AG04450 (cell line): ENCODE measurements at places on chromosomes 5 and 9.

- DNase-seq = no peak
Observed at GRCh38 chr5:120538644-120539043, 74.5 kb downstream of the PRR16 start.

- DNase-seq = no peak
Observed at GRCh38 chr9:18805386-18805785, 227.6 kb downstream of the SAXO1 start.

GRCh38 chr5:179805529-179806249, 977 bp downstream of the MGAT4B start:
- no peak for DNase-seq

- no peak for DNase-seq
Observed at GRCh38 chr9:16175461-16175860, 622.6 kb downstream of the CCDC171 start.

- no peak for DNase-seq
Observed at GRCh38 chr5:169875731-169876130, 104.6 kb downstream of the INSYN2B start.

DNA sequence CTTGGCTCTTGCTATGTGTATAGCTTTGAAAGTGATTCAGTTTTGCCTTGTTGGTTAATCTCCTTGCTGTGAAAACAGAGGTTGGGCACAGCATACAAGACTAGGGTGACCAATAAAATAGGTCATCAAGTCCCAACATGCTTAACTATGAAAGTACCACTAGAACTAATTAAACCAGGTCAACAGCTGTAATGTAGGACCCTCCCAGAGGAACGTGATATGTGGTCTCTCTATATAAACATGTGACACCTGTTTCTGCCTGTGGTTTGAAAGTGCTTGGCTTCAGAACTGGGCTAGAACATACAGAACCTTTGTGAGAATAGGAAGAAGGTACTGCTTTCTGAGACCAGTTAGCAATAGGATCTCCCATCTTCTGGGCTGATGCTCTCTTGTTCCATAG, 297.1 kb downstream of the FBXL7 start:
- DNase-seq = no peak

- DNase-seq = no peak
Observed at GRCh38 chr5:63805151-63805550, 157.1 kb downstream of the HTR1A start.

- no peak for DNase-seq
Observed at GRCh38 chr9:126205265-126205664, 121.4 kb upstream of the MVB12B start.

DNA sequence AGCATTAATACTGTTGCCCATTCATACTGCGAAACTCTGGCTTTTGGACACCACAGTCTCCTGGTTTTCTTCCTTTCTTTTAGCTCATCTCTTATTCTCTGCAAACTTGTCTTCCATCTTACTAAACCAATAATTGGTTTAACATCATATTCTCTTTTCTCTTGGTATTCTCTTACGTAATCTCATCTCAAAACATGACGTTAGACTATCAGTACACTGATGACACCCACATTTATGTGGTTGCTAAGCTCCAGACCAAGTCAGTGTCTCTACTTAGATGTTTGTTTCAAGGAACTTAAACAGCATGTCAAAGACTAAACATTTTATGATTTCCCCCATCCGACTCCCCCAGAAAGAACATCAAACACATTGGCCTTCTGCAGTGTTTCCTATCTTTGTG, 2.1 kb downstream of the PRRC1 start:
- DNase-seq = no peak

GRCh38 chr9:36134761-36135505, 1.6 kb upstream of the GLIPR2 start:
- no peak for DNase-seq

- DNase-seq = no peak
Observed at GRCh38 chr5:19903611-19904010, 84.4 kb downstream of the CDH18 start.

DNA sequence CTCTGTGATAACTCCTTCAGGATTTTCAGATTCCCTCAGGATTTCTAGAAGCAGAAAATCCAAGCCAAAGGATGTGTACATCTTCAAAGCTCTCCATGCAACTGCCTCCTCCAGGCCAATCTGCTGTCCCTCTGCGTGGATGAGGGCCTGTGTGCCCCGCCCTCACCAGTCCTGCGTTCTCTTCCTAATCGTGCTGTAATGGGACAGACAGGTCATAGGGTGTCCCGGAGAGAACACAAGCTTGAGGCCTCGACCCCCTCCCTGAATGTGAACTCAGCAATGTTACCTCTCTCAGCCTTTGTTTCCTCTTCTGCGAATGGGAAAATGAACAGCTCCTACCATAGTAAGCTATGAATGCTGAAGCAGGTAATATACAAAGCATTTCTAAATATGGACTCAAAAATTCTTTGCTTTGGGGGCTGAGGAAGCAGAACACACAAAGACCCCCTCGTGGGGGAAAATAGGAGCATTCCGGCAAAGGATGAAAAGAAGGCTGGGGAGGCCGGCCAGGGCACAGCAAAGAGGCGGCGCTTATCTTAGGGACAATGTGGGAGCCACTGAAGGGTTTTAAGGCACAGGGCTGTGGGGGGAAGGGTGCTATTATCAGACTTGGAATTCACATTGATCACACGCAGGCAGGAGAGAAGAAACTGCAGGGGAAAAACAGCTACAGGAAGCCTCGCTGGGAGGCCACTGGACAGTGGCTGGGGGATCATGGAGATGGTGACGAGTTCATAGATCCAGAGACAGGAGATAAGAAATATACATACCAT, 57.2 kb upstream of the FBXW11 start:
- no peak for DNase-seq

DNA sequence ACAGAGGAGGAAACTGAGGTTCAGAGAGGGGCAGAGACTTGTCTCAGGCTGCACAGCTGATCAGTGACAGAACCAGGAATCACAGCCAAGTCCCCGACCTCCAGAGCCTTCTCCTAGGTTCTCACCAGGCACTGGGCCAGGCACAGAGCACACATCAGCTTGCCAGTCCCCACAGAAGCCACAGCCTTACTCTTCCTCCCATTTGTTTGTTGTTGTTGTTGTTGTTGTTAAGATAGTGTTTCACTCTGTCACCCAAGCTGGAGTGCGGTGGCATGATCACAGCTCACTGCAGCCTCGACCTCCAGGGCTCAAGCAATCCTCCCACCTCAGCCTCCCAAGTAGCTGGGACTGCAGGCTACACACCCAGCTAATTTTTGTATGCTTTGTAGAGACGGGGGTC, 41.4 kb downstream of the NAIF1 start:
- DNase-seq = no peak

GRCh38 chr9:4979239-4979638, 5.8 kb upstream of the JAK2 start:
- DNase-seq = peak; percentile 27

- DNase-seq = no peak
Observed at GRCh38 chr9:133994353-133995011, 2.4 kb upstream of the VAV2 start.

- no peak for DNase-seq
Observed at GRCh38 chr5:120632430-120632829, 168.3 kb downstream of the PRR16 start.

DNA sequence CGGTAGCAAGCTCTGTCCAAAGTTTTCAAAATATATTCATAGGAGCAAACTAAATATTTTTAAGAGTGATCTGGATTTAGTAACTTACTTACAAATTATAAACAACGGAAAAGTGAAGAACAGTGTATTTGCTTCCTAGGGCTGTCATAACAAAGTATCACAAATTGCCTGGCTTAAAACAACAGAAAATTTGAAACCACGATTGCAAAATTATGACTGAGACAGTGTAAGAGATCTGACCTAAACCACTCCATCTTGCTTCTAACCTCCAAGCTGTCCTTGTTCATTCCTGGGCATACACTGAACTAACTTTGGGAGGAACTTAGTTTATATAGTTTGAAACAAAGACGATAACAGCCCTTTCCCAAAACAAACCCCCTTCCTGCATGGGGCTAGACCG, 202.0 kb upstream of the CDH6 start:
- DNase-seq = peak; percentile 37

DNA sequence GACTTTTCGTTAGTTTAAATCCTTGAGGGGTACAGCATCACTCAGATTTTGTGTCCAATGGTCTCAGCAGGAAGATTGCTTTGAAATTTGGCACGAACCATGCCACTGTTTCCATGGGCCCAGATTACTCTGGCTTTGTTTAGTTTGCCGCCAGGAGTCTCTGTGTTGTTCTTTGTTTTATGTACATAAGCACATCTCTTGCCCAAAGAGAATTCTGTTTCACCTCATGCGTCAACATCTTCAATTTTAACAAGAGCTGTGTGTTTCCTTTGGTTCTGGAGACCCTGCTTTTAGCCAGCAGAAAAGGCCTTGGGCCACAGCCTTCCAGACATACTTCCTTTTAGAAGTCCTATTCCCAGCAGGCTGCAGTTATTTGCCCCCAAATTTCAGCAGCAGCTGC, 62.4 kb downstream of the TNPO1 start:
- no peak for DNase-seq

GRCh38 chr5:96016216-96016615, 54.6 kb upstream of the ELL2 start:
- no peak for DNase-seq

DNA sequence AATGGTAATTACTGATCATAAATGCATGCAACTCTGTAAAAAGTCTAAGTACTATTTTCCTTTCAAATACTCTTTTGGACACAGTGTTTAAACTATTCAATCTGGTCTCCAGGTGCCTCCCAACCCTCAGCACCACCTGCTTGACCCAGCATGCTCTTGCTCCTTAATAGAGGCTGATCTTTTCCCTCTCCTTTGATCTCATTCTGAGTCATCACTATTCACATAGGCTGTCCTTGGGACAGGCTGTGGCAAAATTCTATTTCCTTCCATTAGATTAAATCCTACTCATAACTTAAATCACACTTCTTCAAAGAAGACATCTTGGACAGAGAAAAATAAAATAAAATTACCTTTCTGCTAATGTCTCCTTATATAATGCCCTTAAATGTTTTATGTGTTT, 199.4 kb upstream of the ST8SIA4 start:
- DNase-seq = no peak

GRCh38 chr5:152246401-152246800, 158.7 kb downstream of the NMUR2 start:
- DNase-seq = no peak

GRCh38 chr9:36928670-36929349, 105.3 kb downstream of the PAX5 start:
- no peak for DNase-seq

- no peak for DNase-seq
Observed at GRCh38 chr5:157470631-157471030, 10.6 kb downstream of the NIPAL4 start.

GRCh38 chr5:54457094-54457862, 1.8 kb downstream of the HSPB3 start:
- peak; percentile 72 for DNase-seq

DNA sequence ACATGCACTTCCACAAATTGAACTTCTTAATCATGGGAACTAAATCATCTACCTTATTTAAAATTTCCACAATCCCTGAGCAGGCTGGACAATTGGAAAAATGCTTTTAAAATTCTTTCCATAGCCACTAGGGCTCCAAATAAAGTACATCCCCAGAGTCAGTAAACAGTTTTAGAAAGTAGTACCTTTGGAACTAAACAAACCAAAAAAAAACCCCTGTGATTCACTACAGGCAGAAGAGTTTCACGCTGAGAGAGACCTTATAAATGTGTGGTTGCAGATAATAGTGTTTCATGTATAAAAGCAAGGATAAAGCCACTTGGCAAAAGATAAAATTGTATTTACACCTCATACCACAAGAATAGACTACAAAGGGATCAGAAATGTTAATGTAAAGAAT, 11.8 kb upstream of the HMGCR start:
- DNase-seq = no peak

DNA sequence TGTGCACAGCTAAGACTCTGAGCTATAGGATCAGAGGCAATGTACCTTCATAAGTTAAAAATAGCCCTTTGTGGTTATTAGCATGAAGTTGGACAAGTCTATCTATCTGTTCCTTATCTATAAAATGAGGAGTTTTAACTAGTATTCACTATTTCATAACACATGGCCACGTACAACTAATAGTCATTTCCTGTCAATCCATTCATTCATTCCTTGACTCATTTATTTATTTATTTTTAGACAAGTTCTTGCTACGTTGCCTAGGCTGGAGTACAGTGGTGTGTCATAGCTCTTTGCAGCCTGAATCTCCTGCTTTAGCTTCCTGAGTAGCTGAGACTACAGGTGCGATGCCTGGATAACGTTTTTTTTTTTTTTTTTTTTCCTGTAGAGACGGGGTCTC, 92.1 kb downstream of the NR3C1 start:
- DNase-seq = peak; percentile 38

GRCh38 chr5:110865400-110866094, 126.7 kb downstream of the SLC25A46 start:
- no peak for DNase-seq

DNA sequence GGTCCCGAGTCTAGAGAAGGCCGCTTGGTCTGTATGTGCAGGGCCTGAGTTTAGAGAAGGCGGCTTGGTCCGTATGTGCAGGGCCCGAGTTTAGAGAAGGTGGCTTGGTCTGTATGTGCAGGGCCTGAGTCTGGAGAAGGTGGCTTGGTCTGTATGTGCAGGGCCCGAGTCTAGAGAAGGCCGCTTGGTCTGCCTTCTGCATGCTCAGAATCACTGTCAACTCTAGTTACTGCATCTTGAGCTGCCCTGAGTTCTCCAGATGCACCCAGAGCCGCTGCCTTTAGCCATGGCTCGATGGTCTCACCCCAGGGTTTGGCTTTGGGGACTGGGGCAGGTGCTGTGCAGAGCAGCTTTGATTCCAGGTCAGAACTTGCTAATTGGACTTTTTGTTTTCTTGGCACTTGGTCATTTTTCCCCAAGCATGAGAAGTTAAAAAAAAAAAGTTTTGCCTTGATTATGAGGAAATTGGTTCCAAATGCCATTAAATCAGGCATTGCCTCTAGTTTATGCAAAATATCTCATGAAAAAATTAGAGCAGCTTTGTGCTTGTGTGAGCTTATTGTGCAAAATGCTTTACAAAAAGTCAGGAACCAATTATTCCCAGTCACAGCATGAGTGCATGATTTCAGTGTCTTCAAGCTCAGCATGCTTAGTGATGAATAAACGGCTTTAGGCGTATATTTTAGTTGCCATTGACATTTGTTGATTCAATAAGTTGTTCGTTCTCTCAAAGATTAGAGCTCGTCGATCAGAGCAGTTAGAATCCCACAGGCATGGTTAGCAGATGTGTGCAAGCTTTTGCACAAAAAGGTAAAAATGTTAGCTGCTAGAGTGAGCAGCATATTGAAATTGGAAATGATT, 25.4 kb upstream of the EXOC3 start:
- no peak for DNase-seq

DNA sequence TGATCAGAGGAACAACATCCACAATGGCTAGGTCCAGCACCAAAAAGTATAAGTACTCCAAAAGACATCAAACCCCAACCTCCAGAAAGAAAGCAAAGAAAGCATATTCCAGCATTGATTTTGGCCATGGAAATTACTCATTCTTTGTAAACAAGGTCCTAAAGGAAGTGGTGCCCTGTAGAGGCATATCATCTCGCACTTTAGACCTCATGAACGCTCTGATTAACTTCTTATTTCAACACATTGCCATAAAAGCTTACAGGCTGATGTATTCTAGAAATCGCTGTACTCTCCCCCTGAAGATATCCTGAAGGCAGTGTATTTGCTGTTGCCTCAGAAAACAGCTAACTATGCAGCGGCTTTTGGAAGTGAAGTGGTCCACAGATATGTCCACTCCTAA, 82.7 kb upstream of the TNPO1 start:
- no peak for DNase-seq
